ENCODE measurements at places on chromosomes 12 and 14.
A peak's percentile ranks its signal among the peaks of the same experiment; 100 is the strongest.

DNA sequence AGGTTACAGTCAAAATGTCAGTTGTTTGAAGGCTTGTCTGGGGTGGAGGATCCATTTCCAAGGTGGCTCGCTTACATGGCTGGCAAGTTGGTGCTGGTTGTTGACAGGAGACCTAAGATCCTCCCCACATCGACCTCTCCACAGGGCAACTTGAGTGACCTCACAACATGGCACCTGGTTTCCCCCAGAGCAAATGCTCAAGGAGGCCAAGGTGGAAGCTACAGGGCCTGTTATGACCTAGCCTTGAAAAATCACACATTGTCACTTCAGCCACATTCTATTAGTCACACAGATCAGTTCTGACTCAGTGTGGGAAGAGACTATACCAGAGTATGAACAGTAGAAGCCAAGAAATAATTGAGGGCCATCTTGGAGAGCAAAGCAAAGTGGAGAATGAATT, 11.3 kb upstream of the GNG2 start:
- DNase-seq, result no peak

GRCh38 chr12:54201001-54201794, 12.4 kb upstream of the SMUG1 start:
- peak; percentile 14 for DNase-seq

- no peak for DNase-seq
Observed at GRCh38 chr14:33809396-33809981, 141.4 kb downstream of the EGLN3 start.

- DNase-seq, result no peak
Observed at GRCh38 chr12:68953536-68953935, 20.6 kb upstream of the CPM start.

DNA sequence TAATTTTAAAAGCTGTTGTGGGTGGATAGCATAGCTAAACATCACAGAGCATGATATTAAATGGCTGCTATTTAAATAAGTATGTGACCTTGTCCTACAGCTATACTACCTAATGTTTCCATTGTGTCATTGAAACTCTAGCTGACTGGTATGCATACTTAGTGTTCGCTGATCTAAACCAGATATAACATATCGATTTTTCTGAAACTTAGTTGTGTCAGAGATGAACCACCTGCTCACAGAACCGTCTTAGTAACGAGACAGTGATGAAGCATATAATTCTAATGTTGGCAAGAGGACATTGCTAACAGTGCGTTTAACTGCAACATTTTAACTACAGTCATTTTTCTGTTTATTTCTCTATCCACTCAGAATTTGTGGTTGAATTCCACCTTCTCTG, 36.1 kb upstream of the NUAK1 start:
- DNase-seq, result no peak

DNA sequence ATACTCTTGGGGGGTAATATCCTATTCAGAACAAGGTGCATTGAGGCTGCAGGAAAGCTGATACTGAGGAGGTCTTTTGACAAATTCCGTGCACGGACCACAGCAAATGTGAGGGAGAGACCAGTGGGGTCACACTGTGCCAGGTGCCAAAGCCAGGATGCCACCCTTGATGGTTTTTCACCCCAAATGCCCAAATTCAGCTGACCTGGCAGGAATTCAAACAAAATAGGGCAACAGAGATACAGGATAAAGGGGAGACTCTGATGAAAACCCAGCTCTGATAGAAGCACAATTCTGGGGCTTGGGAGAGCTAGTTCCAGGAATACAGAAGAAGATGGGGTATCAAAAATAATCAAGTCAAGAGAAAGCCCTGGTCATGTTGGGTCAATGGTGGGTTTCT, 55.3 kb downstream of the SLC8A3 start:
- no peak for DNase-seq

- DNase-seq, result peak; percentile 47
Observed at GRCh38 chr14:65949711-65950516, 536.3 kb upstream of the CCDC196 start.

GRCh38 chr12:45232146-45232755, 16.4 kb downstream of the ANO6 start:
- no peak for DNase-seq

DNA sequence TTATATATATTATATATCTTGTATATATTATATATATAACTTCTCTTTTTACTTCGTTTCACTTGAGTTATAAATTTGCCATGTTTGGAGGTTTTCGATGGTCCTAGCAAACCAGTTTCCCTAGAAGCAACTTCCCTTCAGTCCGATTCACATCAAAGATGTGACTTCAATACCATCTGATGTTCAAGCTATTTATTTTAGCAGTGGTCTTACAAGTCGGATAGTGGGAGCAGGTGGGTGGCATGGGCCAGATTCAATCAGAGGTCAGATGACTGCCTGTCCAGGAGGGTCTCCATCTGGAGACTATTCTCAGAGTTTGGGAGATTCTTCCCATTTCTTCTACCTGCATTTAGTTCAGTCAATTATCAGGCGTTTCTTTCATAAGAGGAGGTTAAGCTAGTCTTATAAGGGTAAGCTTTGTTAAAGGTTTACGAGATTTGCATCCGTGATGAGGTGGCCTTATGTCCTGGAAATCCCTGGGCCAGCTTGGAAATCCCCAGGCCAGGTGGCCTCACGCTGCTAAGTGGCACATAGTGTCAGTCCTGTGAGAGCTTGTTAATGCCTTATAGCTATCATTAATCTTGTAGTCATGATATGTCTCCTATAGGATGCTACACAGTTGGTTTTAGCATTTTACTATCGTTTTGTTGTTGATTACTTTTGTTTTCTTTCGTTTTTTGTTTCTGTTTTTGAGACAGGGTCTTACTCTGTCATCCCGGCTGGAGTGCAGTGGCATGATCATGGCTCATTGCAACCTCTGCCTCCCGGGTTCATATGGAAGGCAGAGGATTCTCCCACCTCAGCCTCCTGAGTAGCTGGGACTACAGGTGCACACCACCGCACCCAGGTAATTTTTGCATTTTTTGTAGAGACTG, 145.8 kb downstream of the BICD1 start:
- no peak for DNase-seq

GRCh38 chr12:42582050-42582449, 7.5 kb downstream of the PRICKLE1 start:
- DNase-seq, result no peak

DNA sequence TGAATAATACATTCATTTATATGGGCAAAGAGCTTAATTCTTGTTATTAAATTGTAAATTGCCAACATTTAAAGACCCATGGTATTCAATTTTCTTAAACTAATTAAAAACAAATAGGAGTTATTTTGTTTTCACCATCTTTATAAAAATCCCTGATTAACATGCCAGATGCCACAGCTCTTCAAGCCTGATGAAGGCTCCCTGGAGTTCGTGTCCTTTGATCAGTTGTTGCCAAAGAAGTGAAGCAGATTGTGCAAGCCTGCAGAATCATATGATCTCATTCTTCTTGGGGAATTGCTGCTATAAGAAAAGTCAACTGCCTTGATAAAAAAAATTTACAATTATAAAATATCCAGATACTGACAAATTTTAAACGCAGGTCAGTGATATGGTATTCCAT, 288.3 kb upstream of the PPFIA2 start:
- DNase-seq, result no peak

DNA sequence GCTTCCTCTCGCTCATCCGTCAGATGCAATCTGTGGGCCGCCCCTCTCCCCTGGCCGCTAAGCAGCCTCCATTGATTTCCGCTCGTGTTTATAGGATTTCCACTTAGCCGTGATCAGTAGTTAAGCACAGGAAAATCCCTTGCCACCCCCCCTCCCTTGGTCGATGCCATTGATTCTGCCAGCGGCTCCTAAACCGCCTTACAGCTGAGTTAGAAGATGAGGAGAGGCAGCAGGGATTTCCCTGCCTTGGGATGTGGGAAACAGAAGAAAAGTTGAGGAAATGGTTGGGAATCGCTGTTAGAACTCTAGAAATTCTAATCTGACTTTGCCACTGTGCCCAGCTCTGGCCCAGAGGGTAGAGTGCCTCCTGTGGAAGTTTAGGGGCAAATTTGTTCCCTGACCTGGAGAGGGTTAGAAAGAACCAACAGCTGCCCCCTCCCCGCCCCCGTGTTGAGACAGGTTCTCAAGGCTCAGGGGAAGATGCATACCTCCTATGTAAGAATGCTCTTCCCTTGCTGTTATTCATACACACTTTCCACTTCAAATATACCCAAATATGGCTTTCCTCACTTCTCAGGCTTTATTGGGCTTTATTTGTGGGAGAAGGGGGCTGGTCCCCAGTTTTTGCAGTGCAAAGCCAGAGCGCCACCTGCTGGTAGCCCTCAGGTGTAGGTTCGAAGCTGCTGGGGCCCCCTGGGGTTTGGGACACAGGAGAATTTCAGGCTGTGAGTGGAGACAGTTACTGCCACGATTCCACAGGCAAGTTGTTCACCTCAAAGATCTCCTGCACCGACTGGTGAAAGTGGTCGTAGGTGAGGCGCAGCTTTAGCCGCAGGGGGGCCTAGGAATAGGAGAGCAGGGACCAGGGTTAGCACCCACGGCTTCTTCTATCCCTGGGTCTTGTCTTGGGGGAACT, 3.2 kb downstream of the THTPA start:
- DNase-seq, result peak; percentile 21

DNA sequence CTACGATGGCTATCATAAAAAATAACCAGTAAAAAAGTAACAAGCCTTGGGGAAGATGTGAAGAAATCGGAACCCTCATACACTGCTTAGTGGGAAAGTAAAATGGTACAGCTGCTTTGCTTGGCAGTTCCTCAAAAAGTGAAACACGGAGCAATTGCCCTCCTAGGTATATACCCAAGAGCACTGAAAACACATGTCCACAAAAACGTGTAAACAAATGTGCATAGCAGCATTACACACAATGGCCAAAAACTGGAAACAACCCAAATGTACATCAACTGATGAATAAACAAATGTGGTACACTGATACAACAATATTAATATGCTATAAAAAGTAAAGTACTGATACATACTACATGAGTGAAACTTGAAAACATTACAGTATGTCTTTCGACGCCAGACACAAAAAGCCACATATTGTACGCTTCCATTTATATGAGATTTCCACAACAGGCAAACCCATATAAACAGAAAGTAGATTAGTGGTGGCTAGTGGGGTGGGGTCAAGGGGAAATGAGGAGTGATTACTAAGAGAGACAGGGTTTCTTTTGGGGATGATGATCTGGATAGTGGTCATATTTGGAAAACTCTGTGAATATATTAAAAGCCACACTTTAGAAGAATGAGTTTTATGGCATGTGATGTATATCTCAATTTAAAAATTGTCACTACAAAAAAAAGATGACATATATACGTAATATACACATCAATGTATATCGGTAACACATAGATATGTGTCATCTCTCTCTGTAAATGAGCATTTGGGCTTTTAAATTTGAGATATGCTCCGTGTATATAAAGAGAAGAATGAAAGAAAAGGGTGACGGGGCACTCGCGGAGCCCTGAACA, 996 bp downstream of the SLC41A2 start:
- peak; percentile 8 for DNase-seq

DNA sequence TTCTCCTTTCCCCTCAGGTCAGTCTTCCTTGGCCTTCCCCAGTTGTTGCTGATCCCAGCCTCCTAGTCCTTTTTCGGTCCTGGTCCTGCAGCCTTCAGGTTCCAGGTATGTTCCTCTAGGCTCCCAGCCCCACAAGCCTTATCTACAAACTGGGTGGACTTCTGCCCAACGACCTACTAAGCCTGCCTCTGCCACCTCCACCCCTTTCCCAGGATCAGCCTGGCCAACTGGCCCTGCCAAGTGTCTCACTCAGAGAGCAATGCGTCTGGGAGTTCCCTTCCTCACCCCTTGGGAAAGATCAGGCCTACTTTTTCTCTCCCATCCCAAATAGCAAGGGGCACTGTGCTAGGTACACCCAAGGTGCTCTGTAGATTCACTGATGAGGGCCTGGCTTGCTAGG, at the start of gene SERPINA12:
TSS of gene SERPINA12 (minus strand) at position 114 of the 400 bp plus-strand sequence. CDS start 11,072 bp downstream, outside the sequence.
- DNase-seq, result no peak

- DNase-seq, result no peak
Observed at GRCh38 chr12:127911291-127911690, 355.7 kb upstream of the TMEM132C start.

GRCh38 chr14:31170411-31170810, 37.2 kb downstream of the HECTD1 start:
- DNase-seq, result no peak

- no peak for DNase-seq
Observed at GRCh38 chr14:72929316-72930080, 3.2 kb downstream of the DCAF4 start.

- no peak for DNase-seq
Observed at GRCh38 chr14:54697803-54698202, 130.9 kb downstream of the SAMD4A start.

DNA sequence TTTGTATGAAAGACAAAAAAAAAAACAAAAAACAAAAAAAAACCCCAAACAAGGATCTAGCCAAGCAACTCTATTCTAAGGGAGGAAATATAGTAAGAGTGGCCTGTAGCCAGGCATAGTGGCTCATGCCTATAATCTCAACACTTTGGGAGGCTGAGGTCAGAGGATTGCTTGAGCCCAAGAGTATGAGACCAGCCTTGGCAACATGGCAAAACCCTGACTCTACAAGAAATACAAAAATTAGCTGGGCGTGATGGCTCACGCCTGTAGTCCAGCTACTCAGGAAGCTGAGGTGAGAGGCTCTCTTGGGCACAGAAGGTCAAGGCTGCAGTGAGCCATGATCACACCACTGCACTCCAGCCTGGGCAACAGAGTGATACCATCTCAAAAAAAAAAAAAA, 47.9 kb downstream of the TMEM117 start:
- no peak for DNase-seq

GRCh38 chr12:118853634-118854033, 127.7 kb upstream of the SRRM4 start:
- DNase-seq, result no peak

DNA sequence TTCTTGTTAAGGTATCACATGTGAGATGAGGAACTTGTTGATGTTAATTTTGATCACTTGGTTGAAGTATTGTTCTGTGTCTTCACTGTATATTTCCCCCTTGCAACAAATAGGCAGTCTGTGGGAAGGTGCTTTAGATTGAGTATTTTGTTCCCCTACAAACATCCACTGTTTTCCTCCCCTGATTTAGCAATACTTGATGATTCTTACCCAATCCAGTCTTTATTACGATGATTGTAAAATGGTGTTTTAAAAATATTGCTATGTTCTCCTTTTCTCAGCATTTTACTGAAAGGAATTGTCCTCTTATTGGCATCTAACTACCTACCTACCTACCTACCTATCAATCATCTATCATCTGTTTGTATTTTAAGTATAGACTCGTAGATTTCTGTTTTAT, 66.3 kb downstream of the ETNK1 start:
- DNase-seq, result no peak
